ENCODE measurements at places on chromosomes 2 and 18. TPM values are rescaled to one million over a fixed set of nuclear protein-coding genes. Genes with fewer than 3 reads are reported as not detected.

DNA sequence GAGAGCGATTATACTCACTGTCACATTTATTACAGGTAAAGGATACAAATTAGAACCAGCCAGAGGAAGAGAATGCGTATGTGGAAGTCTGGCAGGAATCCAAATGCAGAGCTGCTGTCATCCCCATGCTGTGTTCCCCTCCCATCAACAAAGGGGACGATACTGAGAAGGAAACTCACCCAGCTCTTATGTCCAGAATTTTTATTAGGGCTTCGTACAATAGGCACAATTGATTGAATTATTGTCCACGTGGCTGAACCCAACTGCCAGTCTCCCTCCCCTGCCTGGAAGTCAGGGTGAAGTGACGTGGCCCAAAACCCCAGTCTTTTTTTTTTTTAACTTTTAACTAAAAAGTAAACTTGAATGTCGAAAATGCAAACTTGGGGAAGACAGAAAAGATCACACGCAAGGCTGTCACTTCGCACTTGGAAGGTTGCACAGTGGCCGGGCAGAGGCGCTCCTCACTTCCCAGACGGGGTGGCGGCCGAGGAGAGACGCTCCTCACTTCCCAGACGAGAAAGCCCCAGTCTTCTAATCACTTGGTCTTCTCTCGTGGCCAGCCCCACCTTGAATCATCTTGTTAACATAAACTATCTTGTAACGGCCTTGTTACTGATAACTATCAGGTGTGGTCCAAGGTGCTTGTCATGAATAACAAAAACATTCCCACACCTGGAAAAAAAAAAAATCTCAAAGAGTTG is 40.0 kb upstream of the ITSN2 start:
- DNase-seq, result no peak

- DNase-seq, result no peak
These were observed 54.3 kb upstream of the TSPYL6 start for GRCh38 chr2:54310311-54310710.

- DNase-seq, result no peak
These were observed 124.5 kb upstream of the CDC42EP3 start for GRCh38 chr2:37795938-37796337.

DNA sequence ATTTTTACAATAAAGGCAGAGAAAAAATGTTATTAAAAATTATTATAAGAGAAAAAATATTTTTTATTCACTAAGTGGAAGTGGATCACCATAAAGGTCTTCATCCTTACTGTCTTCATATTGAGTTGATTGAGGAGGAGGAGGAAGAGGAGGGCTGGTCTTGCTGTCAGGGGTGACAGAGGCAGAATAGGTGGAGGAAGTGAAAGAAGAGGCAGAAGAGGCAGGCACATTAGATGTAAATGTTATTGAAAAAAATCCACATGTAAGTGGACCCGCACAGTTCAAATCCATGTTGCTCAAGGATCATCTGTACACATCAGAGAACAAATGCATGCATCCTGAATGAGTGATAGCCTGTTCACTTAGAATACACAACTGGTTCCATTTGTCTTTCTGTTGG is 6.4 kb upstream of the SPATS2L start:
- DNase-seq, result no peak

GRCh38 chr18:43248610-43249249 is 28.6 kb downstream of the SYT4 start:
- no peak for DNase-seq

- peak; percentile 74 for DNase-seq
These were observed 355.6 kb downstream of the PAX3 start for GRCh38 chr2:221943076-221943810.

DNA sequence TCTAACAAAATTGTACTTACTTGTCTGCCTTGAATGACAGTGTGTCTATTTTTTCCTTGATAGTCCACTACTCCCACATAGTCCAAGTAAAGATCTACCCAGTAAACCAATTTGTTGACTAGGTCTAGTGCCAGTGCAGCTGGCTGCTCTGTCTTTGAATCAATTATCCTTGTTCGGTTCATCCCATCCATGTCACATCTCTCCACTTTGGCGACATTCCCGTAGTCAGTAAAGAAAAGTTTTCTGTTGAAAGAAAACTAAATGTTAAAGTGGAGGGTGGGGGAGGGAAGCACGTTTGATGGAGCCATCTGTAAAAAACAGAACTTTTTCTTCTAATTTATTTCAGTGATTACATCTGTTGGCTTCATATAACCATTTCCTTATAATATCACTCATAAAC is 1068.8 kb downstream of the LRP1B start:
- no peak for DNase-seq

DNA sequence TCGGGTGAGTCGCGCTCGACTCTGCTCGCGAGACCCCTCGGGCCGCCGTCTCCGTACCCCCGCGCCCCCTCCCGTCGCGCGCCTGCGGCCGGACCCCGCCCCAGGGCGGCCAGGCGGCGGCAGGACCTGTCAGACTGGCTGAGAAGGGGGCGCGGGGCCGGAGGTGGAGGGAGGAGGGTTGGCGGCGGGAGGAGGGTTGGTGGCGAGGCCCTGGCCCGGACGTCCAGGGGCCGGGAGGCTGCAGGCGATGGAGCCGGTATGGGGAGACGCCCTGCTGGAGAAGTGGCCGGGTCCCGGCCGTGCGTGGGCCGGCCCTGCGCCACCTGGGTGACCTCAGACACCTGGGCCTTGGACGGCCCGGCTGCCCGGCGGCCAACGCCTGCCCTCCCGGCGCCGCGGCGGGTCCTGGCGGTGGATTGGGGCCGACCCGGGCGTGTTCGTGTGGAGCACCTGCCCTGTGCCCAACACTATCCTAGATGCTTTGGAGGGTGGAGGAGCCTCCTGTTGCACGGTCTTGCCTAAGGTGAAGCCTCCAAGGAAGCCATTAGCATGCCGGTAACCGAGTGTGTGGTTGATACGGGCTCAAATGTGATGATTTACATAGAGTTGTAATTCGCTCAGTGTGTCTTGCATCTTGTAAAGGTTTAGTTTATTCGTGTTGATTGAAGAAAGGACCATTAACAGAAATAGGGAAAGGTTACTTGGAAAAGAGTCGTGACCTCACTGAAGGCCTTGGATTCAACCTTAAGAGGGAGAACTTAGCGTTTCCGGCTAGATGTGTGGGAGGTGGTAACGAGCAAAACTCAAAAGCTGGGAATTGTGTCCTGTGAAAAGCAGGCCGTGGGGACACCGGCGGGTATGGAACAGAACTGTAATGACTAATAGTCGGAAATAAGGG is 550 bp downstream of the MYL12B start:
- peak; percentile 56 for DNase-seq

GRCh38 chr2:72815655-72816278 is 10.1 kb downstream of the EXOC6B start:
- DNase-seq, result no peak

GRCh38 chr2:99183025-99183424 is 2.0 kb downstream of the MRPL30 start:
- no peak for DNase-seq

GRCh38 chr2:51706220-51706619 is 674.3 kb upstream of the NRXN1 start:
- no peak for DNase-seq

- DNase-seq, result no peak
These were observed 34.8 kb upstream of the PPP4R1 start for GRCh38 chr18:9649164-9649540.

SPHKAP gene
- total RNA-seq, result 0.95 TPM

SCN9A gene
- 2.8 TPM for total RNA-seq

PRR30 gene
- not detected for total RNA-seq

CKAP2L gene
- total RNA-seq, result not detected
